Astrocyte (in vitro differentiated cells and primary cell): ENCODE measurements at places on chromosomes 6 and 20.

- peak; percentile 43 for DNase-seq
Measured at GRCh38 chr6:90144928-90145555, 151.6 kb downstream of the BACH2 start.

- no peak for DNase-seq
Measured at GRCh38 chr6:109514946-109515345, 31.9 kb upstream of the ZBTB24 start.

GRCh38 chr20:32990426-32990825, 13.8 kb downstream of the SUN5 start:
- DNase-seq, result no peak

DNA sequence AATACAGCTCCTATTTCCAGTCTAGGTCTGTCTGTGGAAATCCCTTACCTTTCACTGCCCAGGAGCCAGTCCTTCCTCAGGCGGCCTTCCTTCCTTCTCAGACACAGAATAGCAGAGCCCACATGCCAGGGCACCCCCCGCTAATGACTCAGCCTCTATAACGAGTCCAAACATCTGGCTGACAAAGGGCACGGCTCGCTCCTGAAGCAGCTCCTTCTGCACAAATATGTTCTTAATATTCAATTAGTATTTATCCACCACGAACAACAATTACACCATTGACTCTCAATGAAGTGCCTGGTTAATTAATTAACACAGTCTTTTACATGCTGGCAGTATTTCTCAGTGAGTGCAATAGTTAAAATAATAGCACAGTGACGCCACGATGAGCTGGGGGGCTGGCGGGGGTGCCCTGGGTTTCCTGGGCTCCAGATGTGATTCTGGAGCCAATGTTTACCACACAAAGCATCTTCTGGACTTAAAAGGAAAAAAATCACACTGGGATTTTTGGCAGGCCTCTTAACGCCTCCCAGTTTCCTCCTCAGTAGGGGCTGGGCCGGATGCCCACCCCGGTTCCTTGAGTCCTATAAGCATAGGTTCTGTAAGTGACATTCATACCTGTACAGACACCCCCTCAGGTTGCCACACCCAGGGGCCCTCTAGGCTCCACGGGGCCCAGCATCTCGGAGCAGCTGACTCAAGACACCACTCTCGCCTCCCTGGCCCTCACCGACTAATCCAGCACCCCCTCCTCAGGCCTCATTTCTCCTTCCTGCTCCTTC, 158.6 kb upstream of the MLN start:
- no peak for DNase-seq

- no peak for DNase-seq
Measured at GRCh38 chr20:61169874-61170273, 82.2 kb upstream of the CDH4 start.
